Activated CD4-positive, alpha-beta T cell treated with anti-CD3 and anti-CD28 coated beads, Interleukin-2, amount 50 U/mL, for 1 hour (primary cell): ENCODE measurements at places on chromosomes 6 and 20.
A peak's percentile ranks its signal among the peaks of the same experiment; 100 is the strongest.

GRCh38 chr6:53741034-53741823 is 53.6 kb upstream of the LRRC1 start:
- no peak for DNase-seq

DNA sequence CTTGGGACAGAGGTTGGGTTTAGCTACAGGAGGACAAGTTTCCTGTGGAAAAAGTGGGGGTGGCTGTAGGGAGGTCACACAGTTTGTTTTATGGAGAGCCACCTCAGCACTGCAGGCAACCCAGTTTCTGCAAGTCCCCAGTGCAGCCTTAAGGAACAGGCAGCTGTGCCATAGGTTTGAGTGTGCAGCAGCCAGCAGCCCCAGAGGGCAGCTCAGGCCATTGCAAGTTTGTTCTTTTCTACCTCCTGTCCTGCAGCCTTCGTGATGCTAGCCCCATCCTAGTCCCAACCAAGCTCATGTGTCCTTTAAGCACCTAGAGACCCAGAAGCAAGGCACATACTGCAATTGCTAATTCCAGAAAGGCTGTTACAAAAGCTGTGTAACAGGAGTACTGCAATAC is 58.8 kb downstream of the ZBTB9 start:
- no peak for DNase-seq

- DNase-seq: no peak
These were observed 565.1 kb downstream of the C6orf118 start for GRCh38 chr6:164744301-164744700.

GRCh38 chr6:109738667-109739066 is 47.6 kb downstream of the FIG4 start:
- no peak for DNase-seq

GRCh38 chr20:16166737-16167136 is 406.5 kb downstream of the KIF16B start:
- no peak for DNase-seq

DNA sequence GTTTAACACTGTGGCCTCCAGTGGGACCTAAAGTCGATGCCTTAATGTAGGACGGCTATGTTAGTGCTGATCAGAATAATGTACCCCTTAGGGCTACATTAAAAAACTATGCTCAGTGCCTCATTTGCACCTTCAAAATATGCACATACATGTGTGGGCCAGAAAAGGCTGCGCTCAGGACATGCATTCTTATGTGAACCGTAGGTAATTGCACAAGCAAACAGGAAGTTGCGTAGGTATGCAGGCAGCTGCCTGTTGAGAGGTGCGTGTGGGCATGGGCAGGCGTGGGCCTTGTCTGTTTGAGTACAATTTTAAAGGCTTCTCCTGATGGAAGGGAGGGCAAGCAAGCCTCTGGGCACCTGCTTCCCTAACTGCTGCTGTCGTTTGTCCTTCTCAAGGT is 116.2 kb upstream of the JAG1 start:
- DNase-seq: no peak

GRCh38 chr6:144013486-144013909 is 5.4 kb upstream of the PLAGL1 start:
- DNase-seq: peak; percentile 64

DNA sequence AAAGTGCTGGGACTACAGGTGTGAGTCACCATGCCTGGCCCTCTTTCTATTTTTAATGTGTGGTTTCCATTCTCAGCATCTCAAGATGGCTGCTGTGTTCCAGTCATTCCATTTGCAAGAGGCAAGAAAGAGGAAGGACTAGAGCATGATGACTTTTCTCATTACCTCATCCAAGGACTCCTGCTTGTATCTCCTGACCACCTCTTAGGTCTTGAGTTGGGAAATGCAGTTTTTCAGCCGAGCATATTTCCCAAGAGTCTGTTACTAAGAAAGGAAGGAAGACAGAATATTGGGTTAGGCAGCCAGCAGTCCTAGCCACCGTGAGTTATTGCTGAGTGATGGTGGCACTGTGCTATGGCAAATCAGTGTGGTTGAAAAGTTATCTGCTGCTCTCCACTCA is 108.4 kb upstream of the INSM1 start:
- no peak for DNase-seq

GRCh38 chr6:26087284-26088115 is at the start of gene HFE:
Gene HFE, plus strand, starts transcription at chr6:26087429. Its CDS starts 12 bp downstream, at chr6:26087441.
- peak; percentile 18 for DNase-seq

DNA sequence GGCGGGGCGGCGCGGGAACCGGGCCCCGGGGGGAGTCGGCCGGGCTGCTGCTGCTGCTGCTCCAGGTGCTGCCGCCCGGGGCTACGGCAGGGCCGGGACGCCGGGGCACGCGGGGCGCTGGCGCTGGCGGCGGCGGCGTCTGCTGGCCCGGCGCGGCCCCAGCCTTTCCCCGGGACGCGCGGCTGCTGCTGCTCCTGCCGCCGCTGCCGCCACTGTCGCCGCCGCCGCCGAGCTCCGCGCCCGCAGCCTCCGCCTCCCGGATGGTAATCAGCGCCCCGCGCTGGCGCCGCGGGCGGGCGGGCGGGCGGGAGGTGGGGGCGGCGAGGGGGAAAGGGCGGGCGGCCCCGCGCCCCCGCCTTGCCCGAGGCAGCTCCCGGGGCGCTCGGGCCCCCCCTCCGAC is 306 bp downstream of the EBF4 start:
- DNase-seq: peak; percentile 20

GRCh38 chr6:156949376-156949775 is 172.2 kb downstream of the ARID1B start:
- DNase-seq: no peak

GRCh38 chr6:25652007-25652515 is at the start of gene SCGN:
Gene SCGN, plus strand, starts transcription at chr6:25652215. Its CDS starts 189 bp downstream, at chr6:25652404.
- DNase-seq: peak; percentile 23

GRCh38 chr6:89828988-89829471 is 650 bp upstream of the CASP8AP2 start:
- no peak for DNase-seq

GRCh38 chr6:122136386-122136785 is 263.1 kb upstream of the HSF2 start:
- DNase-seq: no peak

DNA sequence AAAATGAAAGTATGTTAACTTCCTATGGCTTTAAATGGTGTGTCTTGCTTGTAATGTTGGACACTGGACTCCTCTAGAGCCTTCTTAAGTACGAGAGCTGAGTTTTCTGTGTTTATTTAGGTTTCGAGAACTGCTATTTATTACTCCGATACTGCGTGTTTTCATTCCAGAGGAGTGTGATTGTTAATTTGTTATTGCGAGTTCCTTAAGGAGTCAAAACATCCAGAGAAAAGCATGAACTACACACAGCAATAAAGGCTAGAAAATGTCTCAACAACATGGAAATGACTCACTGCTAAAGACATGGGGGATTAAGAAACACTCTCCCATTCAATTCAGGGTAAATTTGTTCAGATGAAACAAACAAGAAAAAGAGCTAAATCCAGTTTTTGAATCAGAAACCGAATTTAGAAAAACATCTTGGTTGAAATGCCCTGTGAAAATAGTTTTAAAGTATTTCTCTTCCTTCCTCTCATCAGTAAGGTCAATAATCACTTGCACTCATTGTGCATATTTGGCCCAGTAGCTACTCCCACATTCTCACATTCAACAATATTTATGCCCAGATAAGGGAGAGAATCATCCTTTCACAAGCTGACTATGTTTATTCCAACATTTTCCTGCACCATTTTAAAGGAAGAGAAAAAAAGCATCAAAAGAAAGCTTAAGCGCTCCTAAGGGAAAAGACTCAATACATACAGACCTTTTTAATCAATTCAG is 36.0 kb downstream of the ATXN1 start:
- DNase-seq: no peak

GRCh38 chr6:15893556-15894253 is 230.9 kb upstream of the DTNBP1 start:
- DNase-seq: no peak

DNA sequence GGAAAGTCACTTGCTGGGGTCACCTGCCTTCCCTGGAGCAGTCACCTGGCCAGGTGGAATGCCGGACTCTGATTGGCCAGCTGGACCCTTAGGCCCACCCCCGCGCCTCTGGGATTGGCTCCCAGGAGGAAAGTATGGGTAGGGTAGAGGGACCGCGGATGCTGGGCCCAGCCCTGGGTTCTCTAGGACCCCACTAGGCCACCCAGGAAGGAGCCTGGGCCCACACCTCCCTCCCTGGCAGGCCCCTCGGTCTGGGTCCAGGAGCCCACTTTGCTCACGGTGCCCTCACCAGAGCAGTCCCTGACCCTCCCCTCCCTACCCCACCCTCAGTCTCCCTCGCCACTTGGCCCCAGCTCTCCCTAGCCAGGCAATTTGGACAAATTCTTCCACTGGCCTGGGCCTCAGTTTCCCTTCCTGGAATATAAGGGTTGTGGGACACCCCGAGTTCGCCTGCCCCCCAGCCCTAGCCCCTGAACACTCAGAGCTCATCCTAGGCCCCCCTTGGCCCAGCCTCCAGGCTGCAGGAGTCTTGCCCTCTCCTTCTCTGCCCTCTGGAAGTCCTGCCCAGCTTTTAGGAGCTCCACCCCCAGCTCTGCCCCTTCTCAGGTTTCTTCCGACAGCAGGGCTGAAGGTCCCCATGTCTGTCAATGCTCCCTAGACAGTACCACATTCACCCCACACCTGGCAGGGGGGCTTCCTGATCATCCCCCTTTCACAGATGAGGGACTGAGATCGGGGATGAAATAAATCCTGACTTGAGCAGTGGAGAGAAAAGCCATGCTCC is 299.6 kb downstream of the TAF4 start:
- no peak for DNase-seq

DNA sequence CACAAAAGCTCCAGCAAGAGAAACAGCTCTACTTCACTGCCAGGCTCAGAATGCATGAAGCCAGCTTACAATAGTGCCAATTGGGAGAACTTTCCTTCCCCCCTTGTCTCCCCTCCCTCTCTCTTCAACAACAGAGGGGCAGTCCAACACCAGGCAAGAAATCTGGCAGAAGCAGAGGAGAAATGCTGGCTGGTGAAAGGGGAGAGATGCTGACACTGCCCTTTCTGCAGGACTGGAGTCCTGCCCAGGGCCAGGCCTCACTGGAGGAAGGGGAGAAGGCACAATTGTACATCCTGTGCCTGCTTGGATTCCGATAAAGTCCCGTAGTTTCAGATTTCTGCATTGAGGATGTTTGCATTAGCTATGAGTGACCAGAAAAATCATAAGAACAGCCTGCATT is 148.6 kb downstream of the LRRC1 start:
- no peak for DNase-seq
